ENCODE measurements at places on chromosomes 11 and 22. TPM values are rescaled to one million over a fixed set of nuclear protein-coding genes. Genes with fewer than 3 reads are reported as not detected.

Gene TNNI2
- total RNA-seq, result not detected

Gene NFAM1
- total RNA-seq, result 0.17 TPM

- H3K27ac ChIP-seq, result peak within 1 kb of the TSS; percentile 96
- H3K36me3 ChIP-seq, result peaks cover 5% of the 10 kb centered on the region
- H3K4me1 ChIP-seq, result peaks cover 12% of the 10 kb centered on the region
- DNase-seq, result no peak
Measured at GRCh38 chr11:83156996-83157593, at the start of gene PCF11. TSS of gene PCF11 (plus strand) at chr11:83157131. CDS start at chr11:83157440, 309 bp downstream.

DNA sequence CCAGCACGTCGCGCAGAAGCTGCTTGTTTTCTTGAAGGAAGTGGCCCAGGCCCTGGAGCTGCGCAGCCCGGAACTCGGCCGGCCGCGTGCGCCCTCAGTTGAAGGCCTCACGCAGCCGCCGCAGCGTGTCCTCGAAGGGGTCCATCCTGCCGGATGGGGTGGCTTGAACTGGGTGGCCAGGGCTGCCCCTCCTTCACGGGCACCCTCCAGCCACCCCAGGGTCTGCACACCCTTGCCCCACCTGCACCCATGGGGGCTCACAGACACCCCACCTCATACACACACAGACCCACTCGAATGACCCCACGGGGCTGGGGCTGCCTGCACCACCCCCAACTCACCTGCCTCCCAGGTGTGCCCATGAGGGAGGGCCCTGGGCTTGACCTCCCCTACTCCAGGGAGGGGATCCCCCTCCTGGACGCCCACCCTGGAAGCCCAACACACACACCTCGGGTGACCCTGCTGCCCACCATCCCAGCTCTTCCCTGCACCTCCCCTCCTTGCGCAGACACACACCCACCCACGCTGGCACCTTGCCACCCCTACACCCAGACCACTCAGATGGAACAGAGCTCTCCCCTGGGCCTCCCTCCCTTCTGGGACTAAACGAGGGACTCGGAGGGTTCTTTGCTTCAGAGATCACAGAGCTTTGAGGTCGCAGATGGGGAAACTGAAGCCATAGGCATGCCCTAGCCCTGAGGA lies 6.8 kb downstream of the ALDH3B2 start:
- no peak overlapping the region for H3K27ac ChIP-seq
- H3K36me3 ChIP-seq, result no peaks in the 10 kb centered on the region
- no peaks in the 10 kb centered on the region for H3K27me3 ChIP-seq
- no peaks in the 10 kb centered on the region for H3K4me1 ChIP-seq
- no peak for DNase-seq
- no peak overlapping the region for H3K4me3 ChIP-seq

DNA sequence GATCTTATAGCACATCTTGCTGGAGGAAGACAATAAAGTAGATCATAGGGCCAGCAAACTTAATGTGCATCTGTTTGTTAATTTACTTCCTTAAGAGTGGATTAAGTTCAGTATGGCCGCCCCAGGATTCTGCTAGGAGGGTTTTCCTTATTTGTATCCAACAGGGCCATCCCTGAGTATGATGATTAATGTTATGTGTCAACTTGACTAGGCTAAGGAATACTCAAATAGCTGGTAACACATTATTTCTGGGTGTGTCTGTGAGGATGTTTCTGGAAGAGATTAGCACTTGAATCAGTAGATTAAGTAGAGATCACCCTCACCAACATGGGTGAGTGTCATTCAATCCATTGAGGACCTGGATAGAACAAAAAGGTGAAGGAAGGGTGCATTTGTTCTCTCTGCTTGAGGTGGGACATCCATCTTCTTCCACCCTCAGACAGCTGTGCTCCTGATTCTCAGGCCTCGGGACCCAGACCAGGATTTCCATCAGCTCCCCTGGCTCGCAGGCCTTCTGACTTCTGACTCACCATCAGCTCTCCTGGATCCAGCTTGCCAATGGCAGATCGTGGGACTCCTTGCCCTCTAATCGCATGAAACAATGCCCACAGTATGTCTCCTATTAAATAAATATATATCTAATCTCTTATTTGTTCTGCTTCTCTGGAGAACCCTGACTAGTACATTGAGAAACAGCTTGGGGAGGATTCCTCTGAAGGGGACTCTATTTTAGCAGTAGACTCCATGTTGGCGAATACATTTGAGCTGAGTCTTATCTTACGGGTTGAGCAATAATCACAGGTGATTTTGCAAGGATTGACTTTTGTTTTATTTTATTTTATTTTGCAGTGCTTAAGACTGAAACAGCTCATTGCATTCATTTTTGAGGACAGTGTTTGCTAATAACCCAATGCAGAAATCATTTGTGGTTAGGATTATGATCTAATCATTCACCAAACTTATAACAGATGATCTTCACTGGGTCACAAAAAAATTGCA lies 9.0 kb upstream of the ZBTB44 start:
- no peak overlapping the region for H3K4me3 ChIP-seq
- DNase-seq, result no peak
- H3K4me1 ChIP-seq, result peaks cover 1% of the 10 kb centered on the region
- H3K27ac ChIP-seq, result no peak overlapping the region

GRCh38 chr22:44312766-44313165 lies at the start of gene SHISAL1:
TSS of gene SHISAL1 (minus strand) at chr22:44312951. CDS start at chr22:44300945, 12,006 bp downstream.
- H3K27me3 ChIP-seq, result no peaks in the 10 kb centered on the region
- peaks cover 46% of the 10 kb centered on the region for H3K4me1 ChIP-seq
- peak within 1 kb of the TSS; percentile 73 for H3K27ac ChIP-seq
- peak; percentile 60 for DNase-seq
- no peak within 1 kb of the TSS for H3K4me3 ChIP-seq
- H3K36me3 ChIP-seq, result no peaks in the 10 kb centered on the region

DNA sequence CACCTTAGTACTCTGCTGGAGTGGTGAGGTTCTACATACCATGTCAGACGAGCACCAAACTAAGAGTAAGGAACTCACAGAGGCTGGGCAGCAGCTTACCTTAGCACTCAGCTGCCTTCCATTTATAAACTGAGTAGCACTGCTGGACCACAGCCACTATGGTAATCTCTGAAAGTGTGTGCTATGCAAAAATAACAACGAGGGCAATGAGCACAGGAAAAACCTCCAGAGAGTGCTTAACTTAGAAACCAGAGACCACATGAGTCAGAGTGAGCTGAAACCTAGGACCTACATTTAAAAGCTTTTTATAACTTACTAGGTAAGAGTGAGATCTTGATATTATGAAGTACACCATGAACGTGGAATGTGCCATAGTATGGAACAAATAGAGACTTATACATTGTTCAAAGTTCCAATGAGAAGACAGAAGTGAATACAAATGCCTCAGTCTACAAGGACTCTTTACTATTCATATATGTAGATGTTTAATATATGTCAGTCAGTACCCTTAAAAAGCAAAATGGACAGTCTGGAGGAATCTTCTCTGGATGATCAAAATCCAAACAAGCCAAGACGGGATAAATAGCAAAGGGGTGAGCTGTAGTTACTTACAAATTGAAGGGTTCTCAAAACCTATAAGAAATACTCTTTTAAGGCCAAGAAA lies 17.2 kb upstream of the CD59 start:
- DNase-seq, result peak; percentile 82
- H3K27me3 ChIP-seq, result no peaks in the 10 kb centered on the region
- H3K27ac ChIP-seq, result no peak overlapping the region
- H3K36me3 ChIP-seq, result peaks cover 23% of the 10 kb centered on the region
- H3K4me1 ChIP-seq, result peaks cover 12% of the 10 kb centered on the region

Gene TLCD5
- total RNA-seq, result 9.3 TPM

Data from astrocyte (in vitro differentiated cells and primary cell).